ENCODE measurements at places on chromosomes 2 and 18.

DNA sequence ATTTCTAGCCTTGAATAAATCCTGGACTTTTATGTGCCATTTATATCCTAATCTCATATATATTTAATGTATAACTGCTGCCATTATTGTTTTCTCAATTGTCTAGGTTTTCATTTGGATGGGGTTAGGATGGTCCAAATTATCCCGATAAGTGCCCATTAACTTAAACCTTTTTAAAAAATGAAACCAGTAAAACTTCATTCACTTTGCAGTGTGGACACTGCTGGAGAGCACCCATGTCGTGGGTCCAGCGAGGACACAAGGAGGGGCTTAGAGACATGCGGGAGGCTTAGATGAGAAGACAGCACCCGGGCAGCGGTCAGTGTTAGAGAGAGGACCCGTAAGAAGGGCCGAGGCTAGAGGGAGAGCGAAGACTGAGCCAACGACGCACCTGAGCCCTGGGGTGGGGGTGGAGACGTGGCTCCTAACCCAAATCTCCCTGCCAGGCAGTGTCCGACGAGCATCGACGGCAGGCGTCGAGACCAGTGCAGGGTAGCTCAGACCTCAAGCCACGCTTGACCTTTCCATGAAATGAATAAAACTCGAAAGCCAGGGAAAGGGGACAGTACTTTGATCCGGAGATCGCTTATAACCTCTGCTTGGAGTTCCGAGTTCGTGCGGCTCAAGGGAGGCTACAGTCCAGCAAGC, 9.0 kb upstream of the EN1 start:
- no peak for DNase-seq

DNA sequence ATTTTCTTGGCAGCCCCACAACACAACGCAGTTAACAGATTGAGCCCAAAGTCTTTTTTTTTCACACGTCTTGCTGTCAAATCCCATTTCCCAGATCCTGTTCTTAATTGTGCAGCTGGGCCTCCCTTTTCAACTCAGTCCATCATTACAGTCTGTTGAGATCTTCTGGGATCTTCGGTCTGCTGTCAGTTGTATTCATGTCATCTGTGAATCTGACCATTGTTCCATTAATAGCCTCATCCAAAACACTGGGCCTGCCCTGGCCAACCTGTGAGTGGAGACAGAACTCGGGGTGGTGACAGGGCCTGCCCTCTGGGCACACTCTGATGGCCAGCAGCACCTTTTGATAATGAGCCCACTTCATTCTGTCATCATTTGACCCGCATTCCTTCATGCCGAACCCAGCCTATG, 39.7 kb upstream of the SEMA4C start:
- no peak for DNase-seq

GRCh38 chr2:155250800-155251199, 552.3 kb downstream of the KCNJ3 start:
- no peak for DNase-seq

DNA sequence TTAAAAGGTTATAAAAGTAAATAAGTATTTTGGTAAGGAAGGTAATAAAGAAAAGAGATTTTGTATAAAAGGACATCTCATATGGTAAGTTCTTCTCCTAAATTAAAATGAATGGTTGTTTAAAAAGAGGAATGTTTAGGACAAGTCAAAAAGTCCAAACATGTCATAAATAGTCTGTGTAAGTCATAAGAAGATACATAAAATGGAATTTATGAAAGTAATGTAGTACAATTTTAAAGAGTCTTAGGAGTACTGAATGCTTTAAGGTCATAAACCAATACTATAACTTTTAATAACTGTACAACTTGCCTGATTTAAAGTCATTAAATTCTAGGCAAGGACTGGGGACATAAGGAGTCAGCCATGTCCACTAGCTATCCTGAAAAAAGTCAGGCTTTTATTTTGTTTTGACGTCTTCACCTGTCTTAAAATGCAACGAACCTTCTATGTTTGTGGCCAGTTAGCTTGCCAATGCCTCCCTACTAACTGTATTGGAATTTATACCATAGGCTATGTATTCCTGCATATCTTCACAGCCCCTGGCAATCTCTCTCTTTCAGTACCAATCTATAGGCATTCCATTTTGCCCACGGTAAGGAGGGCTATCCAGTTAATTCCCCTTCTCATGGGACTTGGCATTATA, 312.3 kb upstream of the LRRTM4 start:
- no peak for DNase-seq

DNA sequence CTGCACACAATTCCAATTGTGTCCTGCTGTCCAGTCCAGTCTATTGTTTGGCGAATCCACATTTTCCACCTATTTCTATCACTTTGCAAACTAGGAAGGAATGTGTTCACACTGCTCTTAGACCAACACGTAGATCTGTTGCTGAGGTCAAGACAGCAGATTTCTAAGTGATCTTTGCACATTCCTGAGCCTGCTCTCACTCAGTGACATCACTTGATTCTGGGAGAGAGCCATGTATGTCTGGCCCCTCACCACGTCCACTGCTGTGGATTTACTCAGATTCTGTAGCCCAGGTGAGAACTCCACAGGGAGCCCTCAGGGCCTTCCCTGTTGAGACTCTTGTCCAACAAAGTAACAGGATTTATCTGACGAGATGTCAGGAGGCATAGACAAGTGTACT, 317.2 kb downstream of the TSN start:
- DNase-seq = no peak

DNA sequence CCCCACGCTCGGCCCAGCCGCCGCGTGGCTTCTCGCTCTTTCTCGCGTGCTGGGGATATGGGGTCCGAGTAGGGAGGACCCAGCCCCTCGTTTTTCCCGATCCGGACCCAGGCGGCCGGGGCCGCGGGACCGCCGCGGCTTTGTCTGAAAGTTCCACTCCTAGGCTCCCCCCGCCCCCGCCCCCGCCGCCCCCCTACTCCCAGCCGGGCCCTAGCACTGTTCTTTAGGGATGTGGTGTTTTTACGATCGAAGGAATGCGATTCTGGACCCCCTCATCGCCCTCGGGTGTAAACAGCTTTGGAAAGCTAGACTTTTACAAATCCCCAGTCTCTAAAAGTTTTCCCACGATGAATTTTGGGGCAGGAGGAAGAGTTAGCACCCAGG, 819 bp downstream of the TGIF1 start:
- DNase-seq = no peak

DNA sequence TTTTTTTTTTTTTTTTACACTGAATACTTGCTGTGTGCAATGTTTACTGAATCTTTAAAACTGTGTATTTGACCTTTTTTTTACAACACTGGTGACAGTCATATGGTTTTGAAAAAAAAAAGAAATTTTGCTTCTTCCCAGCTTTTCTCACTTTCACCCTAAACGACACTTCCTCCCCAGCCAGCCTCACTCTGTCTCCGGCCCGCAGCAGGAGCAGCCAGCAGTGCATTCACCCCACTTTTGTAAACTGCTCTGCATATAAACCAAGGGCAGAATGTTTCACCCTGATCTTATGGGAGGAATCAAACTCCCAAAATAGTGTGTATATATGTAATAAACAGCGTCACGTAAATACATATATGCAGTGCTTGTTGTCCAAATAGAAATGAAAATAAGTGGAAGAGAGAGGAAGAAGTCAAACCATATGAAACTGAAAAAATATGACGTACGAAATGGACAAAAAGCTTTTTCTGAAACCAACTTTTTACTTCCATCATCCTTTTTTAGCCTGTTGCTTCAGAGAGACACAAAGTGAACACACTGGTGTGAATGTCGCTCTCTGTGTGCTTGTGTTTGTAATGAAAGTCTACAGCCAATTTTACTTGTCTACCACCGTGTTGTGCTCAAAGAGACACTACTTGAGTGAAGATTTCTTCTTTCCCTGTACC, 54.2 kb downstream of the ZCCHC2 start:
- DNase-seq = no peak

DNA sequence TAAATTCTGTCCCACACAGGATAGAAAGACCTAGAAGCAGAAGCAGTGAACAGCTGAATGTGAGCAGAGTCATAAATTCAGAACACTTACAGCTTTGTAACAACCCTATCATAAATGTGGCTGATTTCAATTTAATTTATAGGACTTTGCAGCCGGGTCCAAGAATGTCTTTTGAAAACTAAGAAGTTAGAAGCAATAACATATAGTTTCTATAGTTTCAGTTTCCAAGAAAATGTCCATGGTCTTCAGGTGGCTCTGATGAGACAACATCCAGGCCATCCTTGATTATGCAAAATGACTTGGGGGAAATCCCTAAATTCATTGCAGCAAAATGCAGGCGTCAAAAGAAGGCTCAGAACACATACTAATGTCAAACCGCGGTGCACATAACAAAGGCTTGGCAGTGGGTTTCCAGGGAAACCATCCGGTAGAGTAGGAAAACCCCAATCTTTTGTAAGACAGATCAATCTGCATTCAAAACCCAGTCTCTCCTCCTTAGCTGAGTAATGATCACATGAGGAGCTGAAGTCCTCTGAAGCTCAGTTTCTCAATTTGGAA, 442.2 kb upstream of the ID2 start:
- DNase-seq = peak; percentile 6

DNA sequence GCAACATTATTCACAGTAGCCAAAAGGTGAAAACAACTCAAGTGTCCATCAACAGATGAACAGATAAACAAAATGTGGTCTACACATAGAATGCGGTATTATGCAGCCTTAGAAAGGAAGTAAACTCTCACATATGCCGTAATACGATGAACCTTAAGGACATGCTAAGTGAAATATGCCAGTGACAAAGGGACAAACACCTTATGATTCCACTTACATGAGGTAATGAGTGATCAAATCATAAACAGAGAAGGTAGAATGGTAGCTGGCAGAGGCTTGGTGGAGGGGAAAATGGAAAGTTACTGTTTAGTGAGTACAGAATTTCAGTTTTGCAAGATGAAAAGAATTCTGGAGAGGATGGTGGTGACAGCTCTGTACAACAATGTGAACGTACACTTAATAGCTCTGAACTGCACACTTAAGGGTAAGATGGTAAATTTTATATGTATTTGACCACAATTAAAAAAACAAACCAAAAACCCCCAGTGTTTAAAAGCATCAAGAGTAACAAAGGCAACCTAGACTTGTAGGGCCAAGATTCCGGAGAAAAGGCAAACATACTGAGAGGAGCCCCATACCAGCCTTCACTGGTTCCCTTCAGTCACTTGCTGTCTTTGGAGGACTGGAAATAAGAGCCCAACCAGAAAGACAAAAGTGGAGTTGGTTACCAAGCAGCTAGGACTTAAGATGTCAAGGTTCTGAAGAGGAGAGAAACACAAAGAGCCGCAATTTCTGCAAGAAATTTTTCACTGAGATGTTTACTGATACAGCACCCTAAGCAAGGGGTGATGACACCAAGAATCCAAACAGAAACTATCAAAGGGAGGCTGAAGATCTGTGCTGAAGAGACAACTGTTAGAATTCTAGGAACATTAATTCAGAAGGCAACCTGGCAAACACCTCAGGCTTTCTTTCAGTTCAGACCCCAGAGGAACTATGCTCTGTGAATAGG, 61.3 kb downstream of the CUL3 start:
- DNase-seq = no peak

- DNase-seq = no peak
These were observed 27.5 kb downstream of the INHBB start for GRCh38 chr2:120373424-120373823.

DNA sequence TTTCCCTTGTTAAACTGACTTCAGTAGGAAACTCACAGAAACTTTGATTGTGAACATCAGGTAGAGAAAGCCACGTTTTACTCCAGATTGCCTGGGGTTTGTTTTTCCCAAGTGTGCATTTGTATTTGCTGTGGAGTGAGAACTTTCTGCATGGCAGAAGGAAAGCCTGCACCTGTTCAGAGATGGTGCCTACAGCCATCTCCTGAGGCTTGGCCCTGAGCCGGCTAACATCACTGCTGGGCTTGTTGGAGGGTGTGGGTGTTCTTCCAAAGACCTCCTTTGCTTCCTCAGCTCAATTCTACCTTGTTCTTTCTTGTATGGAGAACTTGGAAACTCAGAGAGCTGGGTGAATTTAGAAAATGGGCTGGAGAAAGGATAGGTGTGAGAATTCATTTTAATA, 16.1 kb downstream of the KCNS3 start:
- DNase-seq = no peak

DNA sequence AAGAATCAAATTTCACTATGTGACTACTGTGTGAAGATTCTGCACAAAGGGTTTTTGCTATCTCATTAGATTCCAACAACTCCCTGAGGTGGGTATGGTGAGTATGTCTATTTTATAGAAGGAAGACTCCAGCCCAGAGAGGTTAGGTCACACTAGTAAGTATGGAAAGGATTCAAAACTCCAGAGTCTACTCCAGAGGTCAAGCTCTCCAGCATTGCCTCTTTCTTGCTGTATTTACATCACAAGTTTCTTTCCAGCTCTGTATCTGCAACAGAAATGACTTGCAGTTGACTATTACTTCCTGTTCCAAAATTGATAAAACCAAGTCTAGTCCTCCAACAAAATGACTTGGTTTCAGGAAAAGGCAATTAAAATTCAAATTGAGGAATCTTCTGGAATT, 2.1 kb downstream of the COL4A4 start:
- no peak for DNase-seq

- no peak for DNase-seq
These were observed 112.4 kb upstream of the SLC66A3 start for GRCh38 chr2:11042841-11043240.

GRCh38 chr2:20072436-20073158, 21.2 kb upstream of the LAPTM4A start:
- no peak for DNase-seq

DNA sequence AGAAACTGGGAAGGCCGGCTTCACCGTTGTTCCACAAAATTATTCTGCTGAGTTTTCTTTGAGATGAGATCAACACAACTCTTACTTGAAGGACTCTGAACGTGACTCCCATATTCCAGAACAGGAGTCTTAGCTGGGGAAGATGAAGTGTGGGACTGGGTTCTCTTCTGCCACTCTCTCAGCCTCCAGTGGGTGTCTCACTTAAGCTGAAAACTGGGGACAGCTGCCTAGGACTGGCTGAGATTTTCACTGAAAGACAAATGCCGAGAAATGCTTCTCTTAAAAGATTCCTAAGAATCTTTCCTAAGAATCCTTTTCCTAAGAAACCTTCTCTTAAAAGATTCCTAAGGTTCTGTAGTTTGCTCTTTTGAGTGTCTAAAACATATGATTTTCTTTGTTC, 156.6 kb upstream of the LHCGR start:
- DNase-seq = no peak

Measured in activated CD4-positive, alpha-beta T cell treated with anti-CD3 and anti-CD28 coated beads for 24 hours (primary cell).